ENCODE measurements at places on chromosomes 5 and 9. TPM values are rescaled to one million over a fixed set of nuclear protein-coding genes. Genes with fewer than 3 reads are reported as not detected.

The C5orf63 gene
- total RNA-seq, result 0.94 TPM

The LOX gene
- total RNA-seq, result 0.42 TPM

The EGFLAM gene
- not detected for total RNA-seq

The LMX1B gene
- not detected for total RNA-seq

The IFNK gene
- total RNA-seq, result not detected

The GRXCR2 gene
- total RNA-seq, result not detected

The BTNL8 gene
- not detected for total RNA-seq

The NMUR2 gene
- total RNA-seq, result not detected

The CSF2 gene
- 3.5 TPM for total RNA-seq

The ALDH1B1 gene
- total RNA-seq, result 0.52 TPM

The BRD3 gene
- total RNA-seq, result 6.8 TPM

The LHX3 gene
- total RNA-seq, result not detected

The FAM81B gene
- total RNA-seq, result 1.8 TPM

The CD180 gene
- total RNA-seq, result 2.3 TPM

The MAP1B gene
- total RNA-seq, result 0.10 TPM

The CYLC2 gene
- total RNA-seq, result not detected

Data from mononuclear cell (primary cell).